ENCODE measurements at places on chromosomes 4 and X.

- DNase-seq, result no peak
Measured at GRCh38 chrX:57104921-57105398, 16.4 kb downstream of the SPIN2B start.

GRCh38 chrX:110852180-110852579 is 56.6 kb upstream of the CHRDL1 start:
- DNase-seq, result peak; percentile 2

DNA sequence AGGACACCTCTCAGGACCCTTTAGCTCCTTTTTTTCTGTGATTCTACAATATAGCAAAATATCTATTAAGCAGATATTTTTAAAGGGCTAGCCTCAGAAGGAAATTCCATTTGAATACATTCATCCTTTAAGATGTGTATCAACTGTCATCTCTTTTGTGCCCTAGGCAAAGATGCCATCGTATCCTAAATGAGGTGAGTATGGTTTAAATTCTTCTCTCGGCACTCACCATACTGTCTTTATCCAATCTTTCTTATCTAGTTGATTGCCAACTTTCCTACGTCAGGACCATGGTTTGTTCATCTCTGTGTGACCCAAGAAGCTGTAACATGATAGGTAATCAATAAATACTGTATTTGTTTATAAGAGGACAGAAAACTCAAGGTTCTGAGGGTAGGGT is 176.0 kb downstream of the LDB2 start:
- DNase-seq, result no peak

- DNase-seq, result no peak
Measured at GRCh38 chrX:122517786-122518185, 666.3 kb upstream of the GRIA3 start.

DNA sequence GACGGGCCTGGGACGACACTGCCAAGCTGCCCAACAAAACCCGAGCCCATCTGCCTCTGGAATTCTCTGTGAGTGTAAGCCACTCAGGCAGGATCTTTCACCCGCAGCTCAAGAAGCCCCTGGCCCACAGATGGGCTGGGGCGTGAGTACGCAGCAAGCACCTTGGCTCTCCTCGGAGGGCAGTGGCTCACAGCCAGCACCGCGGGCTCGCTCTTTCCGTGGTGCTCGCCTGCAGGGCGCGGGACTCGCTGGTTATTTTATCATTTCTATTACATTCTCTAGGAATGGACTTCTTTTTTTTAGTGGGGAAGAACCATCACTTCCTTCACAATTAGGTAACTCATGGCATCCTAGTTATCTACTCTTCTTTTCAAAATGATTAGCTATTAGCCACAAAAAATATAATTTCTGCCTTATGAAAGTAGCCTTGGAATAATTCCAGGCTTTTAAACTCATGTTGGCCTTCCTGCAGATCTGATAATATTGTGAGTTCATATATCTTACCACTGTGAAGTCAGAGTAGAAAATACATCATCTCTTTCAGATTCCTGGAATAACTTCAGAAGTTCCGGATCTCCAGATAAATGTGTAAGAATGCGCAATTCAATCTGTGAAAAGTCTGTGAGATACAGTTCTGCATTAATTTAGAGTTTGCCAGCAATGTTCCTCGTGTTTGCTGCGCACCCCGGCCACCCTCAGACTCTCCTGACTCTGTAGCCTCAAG is 68.6 kb downstream of the NAT8L start:
- DNase-seq, result no peak

GRCh38 chr4:173231916-173232315 is 63.3 kb downstream of the GALNT7 start:
- peak; percentile 10 for DNase-seq

- DNase-seq, result no peak
Measured at GRCh38 chr4:153161226-153161963, 42.8 kb upstream of the TRIM2 start.

DNA sequence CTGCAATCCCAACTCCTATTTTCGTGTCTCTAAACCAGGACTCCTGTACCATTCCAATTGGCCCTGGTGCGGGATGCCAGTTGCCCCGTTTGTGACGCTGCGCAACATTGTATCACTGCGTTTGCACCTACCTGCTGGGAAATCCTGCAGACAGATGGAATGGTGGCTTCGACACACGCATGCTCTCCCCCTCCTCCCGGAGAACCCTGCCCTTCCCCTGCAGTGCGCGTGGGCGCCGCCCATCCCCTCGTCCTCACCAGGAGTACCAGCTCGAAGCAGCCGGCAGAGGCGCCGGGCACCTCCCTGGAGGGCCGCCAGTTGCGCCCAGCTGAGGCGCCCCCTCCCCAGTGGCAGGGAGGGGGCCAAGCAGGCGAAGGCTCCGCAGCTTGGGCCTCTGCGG is 1.4 kb downstream of the DGKK start:
- no peak for DNase-seq

DNA sequence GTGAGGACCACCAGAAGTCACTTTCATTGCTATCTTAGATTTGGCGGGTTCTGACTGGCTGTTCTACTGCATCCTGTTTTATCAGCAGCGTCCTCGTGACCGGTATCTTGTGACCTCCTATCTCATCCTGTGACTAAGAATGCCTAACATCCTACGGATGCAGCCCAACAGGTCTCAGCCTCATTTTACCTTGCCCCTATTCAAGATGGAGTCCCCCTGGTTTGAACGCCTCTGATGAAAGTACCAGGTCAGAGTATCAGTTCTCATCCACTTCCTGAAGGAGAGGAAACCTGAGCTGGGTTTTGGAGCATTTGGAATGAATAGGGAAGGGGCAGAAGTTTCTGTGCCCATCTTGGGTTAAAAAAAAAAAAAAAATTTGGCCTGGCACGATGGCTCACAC is 70.2 kb downstream of the SLC34A2 start:
- no peak for DNase-seq

Data from suppressor macrophage (primary cell).